Stimulated activated CD8-positive, alpha-beta memory T cell treated with anti-CD3 and anti-CD28 coated beads, Interleukin-4, amount 100 ng/mL, for 24 hours (primary cell): ENCODE measurements at places on chromosomes 16 and 17.

- DNase-seq: no peak
Observed at GRCh38 chr16:61858988-61859387, 177.2 kb downstream of the CDH8 start.

DNA sequence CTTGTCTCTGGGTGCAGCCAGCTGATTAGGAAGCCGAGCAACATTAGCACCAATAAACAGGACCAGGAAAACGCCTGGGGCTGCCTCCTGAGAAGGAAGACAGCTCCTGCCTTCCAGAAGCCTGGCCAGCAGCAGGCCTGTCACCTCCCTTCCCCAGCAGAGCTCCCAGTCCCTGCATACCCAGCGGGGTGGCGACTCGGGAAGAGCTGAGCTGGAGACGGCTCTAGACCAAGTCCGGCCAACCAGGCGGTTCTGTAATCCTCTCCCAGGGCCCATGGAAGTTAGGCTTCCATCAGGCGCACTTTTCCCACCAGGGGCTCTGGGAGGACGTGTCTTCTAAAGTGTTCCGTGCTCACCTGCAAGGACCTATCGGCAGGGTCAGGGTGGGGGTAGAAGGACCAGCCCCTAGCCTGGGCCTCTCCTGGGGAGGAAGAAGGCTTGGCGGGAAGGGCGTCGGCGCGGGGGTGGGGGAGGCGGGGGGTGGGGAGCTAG lies 12.0 kb upstream of the CLUH start:
- DNase-seq: no peak

DNA sequence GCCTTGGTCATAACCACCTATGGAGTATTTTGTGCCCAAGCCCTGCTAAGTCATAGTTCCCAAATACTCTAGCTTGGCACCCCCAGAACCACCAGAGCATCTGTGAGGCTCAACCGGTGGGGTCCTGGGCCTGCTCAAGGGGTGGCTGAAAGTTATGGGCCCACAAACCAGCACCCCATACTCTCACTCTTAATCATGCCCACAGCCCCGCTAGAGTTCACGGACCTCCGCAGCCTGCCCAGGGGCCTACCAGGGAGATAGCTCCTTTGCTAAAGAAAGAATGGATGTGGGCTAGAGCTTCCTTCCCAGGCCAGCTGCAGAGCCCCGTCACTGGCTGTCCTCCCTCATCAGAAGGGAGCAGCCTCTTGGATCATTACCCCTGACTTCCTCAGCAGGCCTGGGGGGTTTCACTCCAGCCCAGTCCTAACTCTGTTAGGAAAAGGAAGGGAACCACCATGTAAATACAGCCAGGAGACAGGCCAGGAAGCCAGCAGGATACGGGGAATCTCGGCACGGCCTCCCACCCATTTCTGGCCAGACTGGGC lies 1.4 kb downstream of the GIT1 start:
- no peak for DNase-seq

DNA sequence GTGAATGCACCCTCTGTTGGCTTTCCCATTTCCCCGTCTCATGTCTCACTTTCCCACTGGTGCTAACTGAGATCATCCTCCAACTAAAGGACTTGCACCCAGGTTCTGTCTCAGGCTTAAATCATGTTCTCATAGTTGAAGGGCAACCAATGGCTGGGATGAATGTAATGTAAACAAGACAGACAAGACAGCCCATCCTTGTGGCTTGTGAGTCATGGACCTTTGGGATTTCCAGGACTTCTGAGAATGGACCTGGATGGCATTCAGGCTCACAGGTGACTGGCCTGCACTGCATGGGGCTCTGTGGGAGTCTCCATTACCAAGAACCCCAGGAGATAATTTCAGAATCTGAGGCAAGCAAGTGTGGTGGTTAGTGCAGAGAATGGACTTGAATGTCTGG lies 347.5 kb downstream of the HAPSTR1 start:
- no peak for DNase-seq

DNA sequence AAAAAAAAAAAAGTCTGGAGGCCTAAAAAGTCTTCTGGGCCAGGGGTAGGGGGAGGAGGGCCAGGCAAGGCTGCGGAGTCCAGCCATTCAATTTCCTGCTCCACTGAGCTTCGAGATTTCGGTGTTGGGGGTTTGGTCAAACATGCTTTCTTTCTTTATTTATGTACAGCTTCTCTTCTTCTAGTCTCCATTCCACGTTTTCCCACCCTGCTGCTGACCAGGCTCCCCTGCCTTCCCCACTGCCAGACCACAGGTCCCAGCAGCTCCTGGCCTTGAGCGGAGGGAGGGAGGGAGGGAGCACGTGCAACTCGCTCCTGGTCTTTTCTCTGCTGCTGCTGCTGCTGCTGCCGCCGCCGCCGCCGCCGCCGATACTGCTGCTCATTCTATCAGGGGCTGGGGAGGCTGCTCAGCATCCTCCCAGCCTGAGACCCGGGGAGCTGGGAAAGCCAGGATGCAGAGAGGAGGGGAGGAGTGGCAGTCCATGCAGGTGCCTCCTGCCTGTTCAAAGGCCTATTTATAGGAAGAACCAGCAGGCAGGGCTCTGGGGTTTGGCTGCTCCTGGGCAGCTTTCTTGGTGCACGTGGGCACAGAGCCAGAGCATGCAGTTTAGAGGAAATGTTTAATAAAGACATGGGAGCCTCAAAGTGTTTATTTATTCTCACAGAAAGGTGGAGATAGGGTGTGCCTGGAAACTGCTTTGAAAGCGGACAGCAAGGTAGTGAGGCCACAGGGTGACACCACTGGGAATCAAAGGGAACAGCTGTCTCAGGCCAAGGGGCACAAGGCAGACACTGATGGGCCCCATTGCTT lies 23.4 kb upstream of the ZFHX3 start:
- no peak for DNase-seq

- DNase-seq: peak; percentile 43
Observed at GRCh38 chr17:55717898-55718735, 4.5 kb downstream of the TMEM100 start.

DNA sequence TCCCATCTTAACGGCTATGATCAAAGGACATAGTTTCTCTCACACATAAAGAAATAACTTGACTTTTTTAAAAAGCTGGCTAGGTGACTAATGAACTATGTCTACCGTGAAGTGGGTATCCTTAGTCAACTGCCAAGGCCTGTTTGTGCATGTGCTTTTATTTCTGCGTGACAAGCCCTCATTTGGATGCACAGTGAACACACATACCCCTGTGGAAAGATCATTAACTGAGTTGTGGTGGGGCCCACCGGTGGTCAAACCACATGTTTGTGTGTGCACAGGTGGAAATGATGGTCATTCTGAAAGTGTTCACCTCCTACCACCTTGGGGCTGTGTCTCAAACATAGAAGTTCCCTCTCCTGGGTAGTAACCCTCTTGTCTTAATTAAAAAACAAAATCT lies 256.1 kb upstream of the SALL1 start:
- no peak for DNase-seq

- DNase-seq: no peak
Observed at GRCh38 chr16:77076839-77077238, 114.2 kb upstream of the MON1B start.

GRCh38 chr16:21233521-21234150 lies at the start of gene ANKS4B:
TSS of gene ANKS4B (plus strand) at chr16:21233699. CDS start at chr16:21233738, 39 bp downstream.
- DNase-seq: no peak

- DNase-seq: no peak
Observed at GRCh38 chr16:56332464-56333079, 92.8 kb downstream of the AMFR start.

DNA sequence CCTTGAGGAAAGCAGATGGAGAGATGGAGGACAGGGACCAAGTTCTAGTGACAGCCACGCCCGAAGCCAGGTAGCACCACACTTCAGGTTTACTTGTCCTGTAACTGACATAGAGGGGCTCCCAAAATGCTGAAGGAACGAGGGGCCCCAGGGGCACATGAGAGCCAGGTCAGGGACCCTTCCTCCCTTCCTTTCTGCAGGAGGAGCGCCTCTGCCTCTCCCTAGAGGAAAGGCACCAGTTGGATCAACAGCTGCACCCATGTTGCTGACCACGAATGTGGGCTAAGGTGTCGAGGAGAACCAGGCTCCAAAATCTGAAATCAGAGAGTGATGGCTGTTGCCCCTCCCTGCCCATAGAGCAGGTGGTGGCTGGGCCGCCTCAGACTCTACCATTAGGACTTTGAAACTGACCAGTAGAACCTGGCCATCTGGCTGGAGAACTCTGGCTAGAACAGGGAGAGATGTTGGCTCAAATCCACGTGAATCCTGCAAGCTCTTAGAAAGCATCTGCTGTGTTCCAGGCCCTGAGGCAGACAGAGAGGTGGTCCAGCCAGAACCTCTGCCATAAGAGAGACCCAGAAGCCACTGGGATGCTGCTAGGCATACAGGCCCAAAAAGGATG lies 218.8 kb downstream of the KATNIP start:
- no peak for DNase-seq
